ENCODE measurements at places on chromosomes 5 and 9. TPM values are rescaled to one million over a fixed set of nuclear protein-coding genes. Genes with fewer than 3 reads are reported as not detected.

DNA sequence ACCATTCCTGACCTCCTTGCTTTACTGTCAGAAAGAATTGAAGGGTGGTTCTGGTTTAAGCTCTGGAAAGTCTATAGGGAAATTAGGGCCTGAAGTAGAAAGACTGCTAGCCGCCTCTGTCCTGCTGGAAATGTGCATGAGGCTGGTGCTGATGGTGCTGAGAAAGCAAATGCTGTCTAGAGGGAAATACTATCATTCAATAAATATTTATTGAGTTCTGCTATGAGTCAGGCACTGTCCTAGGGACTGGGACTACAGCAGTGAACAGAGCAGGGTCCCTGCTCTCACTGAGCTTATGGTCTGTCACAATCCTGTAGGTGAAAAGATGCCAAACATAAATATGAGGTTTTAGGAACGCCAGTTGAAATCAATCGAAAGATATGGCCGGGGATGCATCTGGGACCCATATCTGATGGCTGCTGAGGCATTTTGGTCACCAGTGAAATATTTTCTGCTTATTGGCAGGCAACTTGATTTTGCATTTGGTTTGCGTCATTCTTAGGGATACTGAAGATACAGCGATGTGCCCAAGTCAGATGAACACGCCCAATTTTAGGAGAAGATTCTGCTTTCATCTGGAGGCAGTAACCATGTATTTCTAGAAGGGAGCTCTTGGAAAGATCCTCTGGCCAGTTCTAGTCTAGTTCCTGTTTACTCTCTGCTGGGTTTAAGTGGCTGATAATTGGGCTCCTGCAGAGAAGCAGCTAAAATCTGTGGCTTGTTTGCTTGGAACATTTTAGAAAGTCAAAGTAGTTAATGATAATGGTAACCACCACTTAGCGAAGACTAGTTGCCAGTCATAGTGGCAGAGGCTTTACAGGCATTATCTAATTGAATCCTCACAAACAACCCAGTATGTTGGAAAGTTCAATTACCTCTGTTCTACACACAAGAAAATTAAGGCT lies 73.3 kb downstream of the INSYN2B start:
- no peak for DNase-seq

Gene TMEM215
- not detected for total RNA-seq

Gene TRAF1
- total RNA-seq: 5.7 TPM

Gene KIF27
- total RNA-seq: 2.5 TPM

GRCh38 chr9:137276473-137277328 lies 825 bp upstream of the TOR4A start:
- no peak for DNase-seq

DNA sequence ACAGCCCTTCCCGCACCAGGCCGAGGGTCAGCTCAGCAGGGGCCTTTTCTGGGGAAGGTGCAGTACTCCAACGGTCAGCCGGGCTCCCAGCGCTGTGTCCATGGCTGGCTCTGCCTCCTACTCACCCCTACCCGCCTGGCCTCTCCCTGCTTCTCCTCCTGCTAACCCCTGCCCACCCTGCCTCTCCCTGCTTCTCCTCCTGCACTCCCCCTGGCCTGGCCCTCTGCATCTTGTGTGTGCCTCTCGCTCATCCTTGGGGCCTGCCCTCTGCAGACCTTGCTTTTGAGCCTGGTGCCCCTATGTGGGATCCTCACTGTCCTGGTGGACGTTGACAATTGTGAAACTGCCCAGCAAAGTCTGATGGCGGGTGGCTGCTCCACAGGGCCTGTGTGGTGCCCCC lies 274.6 kb upstream of the IRX2 start:
- DNase-seq: no peak

DNA sequence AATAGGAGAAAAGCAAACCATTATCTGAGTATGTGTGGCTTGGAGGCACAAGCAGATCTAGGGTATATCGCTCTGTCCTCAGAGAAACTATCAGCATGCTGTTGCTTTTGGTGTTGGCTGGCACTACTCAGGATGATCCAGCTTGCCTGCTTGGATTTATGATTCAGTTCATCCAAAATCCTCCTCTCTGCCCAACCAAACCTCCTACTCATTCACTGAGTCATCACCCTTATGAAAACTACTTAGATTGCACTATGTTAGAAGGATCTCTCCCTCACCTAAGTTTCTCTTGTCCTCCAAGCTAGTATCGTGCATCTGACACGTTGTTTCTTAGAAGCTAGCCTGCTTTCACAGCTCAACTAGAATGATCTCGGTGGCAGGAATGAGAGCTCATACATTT lies 14.2 kb upstream of the ZBED3 start:
- DNase-seq: peak; percentile 68

DNA sequence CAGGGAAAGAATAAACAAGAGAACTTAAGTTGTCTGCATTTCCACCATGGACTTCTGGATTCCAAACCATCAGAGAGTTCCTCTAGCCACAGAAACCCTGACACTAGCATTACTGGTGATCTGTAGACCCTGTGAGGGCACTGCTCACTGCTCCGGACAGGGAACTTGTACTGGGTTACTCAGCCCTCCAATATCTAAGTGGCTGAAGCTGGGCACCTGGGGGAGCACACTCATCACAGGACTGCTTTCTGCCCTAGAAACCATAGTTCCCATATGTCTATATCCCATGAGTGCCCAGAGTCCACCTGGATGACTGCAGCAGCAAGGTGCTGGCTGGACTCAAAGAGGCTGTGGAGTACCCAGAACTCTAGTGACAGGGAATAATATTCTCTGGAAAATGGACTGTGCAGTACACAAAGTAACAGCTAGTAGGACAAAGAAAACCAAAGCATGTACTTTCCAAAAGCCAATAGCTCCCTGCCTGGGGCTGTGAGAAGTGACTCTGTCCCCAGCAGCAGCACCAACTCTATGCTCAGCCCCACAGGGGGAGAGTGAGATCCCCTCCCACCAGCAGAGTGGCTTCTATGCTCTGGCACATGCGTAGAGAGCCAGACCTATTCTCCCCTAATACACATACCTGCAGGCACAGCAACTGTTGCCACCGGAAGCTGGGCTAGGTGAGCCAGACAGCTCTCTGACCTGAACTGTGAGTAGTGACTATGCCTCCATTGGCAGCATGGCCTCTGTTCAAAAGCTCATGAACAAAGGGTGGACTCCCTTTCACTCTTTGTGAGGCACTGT lies 472.9 kb upstream of the FTMT start:
- no peak for DNase-seq

DNA sequence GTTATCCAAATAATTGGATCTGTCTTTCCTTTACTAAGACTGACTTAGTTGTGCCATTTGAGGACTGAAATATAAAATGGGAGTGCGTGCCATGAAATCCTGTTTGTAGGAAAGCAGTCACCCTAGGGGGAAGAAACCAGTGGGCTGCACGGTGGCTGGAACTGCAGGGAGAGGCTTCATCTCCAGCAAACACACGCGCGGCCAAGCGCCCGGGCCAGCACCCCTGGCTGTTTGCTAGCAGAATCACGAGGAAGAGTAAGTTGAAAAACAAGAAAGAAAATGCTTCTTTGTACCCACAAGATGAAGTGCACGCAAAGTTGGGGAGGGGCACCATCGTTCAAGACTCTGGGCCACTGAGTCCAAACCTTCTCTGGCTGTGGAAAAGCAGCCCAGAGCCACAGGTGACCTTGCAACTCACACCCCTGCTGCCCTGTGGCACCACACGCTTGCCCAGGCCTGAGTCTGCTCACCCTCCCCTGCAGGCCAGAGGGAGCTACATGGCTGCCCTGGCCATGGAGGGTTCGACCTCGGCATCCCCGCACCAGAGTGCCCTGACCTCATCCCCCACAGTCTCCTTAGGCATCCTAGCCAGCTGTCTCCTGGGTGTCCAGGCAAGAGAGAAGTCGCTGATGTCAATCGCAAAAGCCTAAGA lies 55.2 kb downstream of the IRX2 start:
- no peak for DNase-seq

DNA sequence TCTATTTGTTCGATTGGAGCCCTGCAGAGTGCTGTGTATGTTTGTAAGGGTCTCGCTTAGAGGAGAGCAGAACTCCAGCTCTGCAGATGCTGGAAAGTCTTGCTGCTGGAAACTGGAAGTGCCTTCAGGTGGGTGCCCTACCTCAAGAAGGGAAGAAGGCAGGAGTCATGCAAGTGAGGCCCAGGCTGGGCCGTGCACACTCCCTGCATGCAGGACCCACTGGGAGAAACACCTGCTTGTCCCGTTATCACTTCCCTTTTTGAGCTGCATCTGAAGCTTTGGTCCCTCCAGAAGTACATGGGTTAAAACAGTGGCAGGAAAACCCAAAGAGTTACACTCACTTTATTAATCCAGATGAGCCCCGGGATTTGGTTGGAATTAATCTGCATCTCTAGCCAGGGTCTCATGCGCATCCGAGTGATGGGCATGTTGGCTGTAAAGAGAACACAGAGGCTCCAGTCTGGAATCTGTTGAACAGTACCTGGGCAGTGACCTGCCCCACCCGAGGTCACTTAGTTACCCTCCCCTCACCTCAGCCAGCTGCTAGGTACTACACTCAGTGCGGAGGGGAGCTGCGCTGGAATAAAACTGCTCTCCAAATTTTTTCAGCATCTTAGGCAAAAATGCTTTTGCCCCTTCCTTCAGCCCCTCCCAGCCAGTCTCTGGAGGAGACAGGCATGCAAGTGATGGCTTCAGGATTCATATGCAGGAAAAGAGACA lies 1.4 kb downstream of the IRF1 start:
- DNase-seq: no peak

Data from M059J (cell line).